Neuronal stem cell (in vitro differentiated cells): ENCODE measurements at places on chromosomes 12 and 14.

DNA sequence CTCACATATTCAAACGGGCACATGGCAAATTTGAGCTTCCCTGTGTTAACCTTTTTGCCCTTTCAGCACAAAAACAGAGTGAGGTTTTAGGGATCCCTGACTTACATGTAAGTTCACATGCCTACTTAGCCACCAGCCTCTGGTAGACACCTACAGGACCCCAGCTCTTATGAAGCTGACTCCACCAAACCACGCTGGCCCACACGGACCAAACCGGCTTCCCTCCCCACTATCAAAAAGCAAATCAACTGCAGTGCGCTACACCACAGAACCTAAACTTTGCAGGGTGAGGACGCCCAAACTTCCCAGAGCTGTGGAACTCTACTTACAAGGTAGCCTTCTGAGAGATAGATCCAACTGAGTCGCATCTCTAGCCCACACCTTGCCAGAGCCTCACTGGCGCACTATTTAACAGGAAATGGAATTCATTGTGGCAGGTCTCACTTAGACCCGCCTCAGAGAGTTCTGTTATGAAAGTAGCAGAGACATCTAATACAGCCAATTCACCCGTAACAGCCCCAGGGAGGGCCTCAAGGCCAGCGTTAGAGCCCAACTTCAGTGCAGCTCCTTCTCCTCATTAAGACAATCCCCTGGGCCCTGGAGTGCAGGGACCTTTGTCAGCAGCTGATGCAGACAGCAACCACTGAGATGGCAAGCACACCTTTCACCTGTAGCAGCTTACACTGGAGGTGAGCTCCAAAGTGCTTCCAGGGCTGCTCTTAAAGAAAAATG lies 49.2 kb downstream of the SH2B3 start:
- no peak for DNase-seq

DNA sequence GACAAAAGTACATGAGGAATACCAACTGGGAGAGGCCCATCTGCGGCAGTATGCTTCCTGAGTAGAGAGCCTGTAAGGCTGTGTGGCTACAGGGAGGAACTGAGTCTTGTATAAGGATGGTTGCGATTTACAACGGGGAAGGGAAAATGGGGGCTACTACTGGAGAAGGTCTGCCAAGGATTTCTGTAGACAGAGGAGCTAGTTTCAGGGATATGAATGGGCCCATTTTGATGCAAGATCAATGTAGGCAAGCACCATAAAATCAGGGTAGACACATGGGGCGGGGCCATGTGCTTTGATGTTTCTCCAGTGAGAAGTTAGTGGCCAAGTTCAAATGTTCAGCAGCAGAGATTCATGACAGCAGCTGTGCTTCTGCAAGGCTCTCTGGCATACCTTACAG lies 149.4 kb downstream of the GPR65 start:
- DNase-seq, result no peak

GRCh38 chr14:90608929-90609341 lies 207.3 kb downstream of the TTC7B start:
- DNase-seq, result no peak

DNA sequence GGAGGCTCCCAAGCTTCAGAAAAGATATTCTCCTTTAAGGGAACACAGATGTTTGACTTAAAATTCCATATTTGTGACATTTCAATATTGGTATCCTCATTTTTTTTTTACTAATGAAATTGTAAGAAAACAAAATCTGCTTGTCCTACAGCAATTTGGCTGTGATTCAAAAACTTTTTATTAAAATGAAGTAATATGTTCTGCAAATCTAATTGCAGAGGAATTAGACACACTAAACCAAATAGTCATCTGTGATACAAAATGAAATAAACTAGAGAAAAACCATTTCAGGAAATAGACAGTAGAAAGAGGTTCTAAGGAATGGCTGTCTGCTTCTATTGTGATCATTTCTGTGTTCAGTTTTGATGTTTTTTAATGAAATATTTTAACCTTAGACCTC lies 50.1 kb upstream of the HIF1A start:
- DNase-seq, result no peak

GRCh38 chr12:101436136-101436535 lies 28.6 kb upstream of the ARL1 start:
- DNase-seq, result no peak

DNA sequence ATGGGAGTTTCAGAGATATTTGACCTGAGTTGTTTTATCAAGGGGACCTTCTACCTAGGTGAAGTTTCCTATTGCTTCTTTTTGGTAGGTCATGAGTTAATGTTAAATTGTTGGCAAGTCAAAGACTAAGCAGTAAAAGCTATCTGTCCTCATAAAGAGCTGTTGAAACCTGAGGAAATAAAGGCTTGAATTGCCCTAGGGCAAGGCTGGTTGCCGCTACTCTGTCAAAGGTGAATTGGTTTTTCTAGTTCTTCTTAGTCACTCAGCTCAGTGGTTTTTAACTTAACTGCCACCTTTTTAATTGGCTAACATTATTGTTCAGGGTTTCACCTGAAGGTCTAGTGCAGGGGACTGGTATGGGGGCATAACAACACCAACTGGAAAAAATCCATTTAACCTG lies 441.6 kb upstream of the FBXO33 start:
- no peak for DNase-seq

GRCh38 chr14:24372701-24373416 lies 4.9 kb downstream of the NFATC4 start:
- no peak for DNase-seq

DNA sequence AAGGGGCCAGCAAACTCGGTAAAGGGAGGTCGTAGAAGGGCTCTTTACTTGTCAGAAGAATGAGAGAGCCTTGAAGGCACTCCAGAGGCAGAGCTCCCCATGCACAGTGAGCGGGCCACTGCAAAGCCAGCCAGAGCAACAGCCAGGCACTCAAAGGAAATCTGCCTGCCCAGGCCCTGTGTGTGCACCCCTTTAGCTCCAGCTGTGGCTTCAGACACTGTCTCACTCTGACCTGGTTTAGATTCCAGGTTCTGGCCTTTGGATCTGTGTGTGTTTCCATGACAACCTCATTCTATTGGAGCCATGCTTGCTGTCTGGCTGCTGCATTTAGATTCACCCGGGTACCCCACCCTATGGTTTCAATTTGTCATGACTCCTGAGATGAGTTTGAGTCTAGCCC lies 170.3 kb downstream of the CAPZA3 start:
- no peak for DNase-seq
